ENCODE measurements at places on chromosomes 7 and 10. TPM values are rescaled to one million over a fixed set of nuclear protein-coding genes. Genes with fewer than 3 reads are reported as not detected.

DNA sequence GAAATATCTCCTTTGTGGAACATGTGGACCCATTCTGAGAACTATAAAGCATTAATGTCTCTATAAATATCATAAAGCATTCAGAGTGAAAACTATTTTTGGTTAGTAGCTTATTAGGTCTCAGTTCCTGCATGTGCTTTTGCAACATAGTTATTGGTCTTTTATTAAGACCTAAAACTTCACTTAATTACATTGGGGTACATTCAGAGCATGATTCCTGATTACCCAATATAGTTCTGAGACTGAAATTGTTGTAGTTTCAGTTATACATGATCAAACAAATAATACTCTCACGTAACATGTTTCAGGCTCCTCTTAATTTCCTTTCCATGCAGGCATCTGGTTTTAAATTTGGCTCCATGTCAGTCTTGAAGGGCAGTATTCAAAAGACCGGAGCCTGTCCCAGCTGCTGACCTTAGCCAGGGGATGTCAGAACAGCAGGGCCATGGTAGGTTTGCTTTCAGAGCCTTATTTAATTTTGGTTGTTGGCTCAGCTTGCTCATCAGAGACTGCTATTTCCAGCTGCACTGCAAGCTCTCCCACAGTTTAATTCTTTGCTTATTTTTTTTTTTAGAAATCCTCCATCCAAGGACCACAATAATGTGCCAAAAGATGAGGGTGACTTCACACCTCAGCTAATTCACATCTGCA, 447.8 kb upstream of the FZD8 start:
- no peaks in the 10 kb centered on the region for H3K27me3 ChIP-seq
- H3K4me1 ChIP-seq = no peaks in the 10 kb centered on the region

DNA sequence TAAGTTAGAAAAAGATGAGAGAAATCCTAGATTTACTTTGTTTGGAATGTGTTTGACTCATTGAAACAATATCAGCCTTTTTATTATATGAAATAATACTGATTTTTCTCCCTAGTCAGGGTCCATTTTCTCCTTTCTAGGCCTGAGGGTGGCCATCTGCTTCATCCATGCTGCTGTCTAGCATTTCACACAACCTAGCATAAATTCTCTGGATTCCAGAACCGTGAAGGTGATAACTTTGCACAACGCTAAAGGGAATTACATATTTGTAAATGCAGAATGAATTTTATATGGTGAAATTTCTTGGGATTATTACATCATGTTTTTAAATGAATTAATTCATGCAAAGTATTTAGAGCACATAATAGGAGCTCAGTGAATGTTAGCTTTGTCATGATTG, 505.1 kb downstream of the INHBA start:
- no peaks in the 10 kb centered on the region for H3K4me1 ChIP-seq
- no peak overlapping the region for H3K27ac ChIP-seq
- H3K4me3 ChIP-seq = no peak overlapping the region
- DNase-seq = no peak

The BMPER gene
- 5.4 TPM for total RNA-seq

The RALA gene
- total RNA-seq = 26.4 TPM

The SPOCK2 gene
- 22.1 TPM for total RNA-seq

All from ovary (tissue), 10 donors.